ENCODE measurements at places on chromosomes 3 and 15.

DNA sequence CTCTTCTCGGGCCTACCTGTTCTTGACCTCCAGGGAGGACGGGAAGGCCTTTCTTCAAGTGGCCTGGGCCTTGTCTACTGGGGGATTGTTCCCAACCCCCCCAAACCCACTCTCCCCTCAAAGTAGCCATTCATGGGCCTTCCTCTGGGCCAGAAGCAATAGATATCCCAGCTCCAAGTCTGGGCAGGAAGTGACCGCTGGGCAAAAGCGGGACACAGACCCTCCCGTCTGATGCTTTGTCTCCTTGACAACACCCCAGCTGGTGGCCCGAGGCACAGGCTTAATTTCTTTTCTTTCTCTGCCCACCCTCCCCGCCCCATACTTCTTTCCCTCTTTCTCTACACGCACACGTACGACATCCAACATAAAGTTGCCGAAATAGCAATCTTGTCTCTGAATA, 41.4 kb upstream of the FEZF2 start:
- DNase-seq = no peak

- peak; percentile 62 for DNase-seq
Observed at GRCh38 chr3:147538034-147538433, 128.9 kb downstream of the ZIC1 start.

DNA sequence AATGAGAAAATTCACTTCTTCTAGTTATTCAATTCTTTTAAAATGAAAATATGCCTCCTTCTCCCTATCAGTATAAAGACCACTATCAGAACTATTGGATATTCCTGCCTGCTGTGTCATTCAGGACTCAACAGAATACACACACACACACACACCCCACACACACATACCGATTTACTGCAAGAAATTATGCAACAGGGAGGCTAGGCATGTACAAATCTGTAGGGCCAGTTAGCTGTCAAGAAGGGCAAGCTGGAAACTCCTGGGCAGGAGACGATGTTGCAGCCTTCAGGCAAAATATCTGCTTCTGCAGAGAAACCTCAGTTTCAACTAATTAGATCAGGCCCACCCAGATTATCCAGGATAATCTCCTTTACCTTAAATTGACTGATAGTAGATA, 13.9 kb upstream of the RYR3 start:
- DNase-seq = no peak

DNA sequence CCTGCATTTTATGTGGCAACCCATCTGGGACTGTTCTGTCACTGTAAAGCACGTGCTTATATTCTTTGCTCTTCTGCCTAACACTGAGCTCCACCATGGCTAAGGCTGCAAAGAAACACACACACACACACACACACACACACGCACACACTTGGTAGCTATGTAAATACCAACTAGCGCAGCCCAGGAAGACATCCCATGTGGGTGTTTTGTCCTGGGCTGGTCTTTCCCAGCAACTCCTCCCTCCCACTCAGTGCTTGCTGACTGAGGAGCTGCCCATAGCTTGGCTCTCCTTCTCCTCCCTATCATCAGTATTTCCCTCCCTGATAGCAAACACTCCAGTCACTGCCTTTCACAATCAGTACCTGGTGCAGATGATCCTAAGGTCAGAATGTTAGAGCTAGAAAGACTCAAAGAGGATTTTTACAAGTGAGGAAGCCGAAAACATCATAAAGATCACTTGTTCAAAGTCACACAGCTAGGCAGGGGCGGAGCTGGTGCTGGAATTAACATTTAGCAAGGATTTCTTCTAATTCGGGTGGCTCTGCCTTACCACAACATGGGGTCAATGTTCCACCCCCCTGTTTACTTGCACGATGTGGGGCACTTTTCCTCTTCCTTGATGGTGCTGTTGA, 377.1 kb upstream of the TBL1XR1 start:
- no peak for DNase-seq

GRCh38 chr3:74614107-74614967, at the start of gene CNTN3:
Gene CNTN3 (minus strand): TSS chr3:74614659. CDS start chr3:74521112, 93,547 bp downstream.
- no peak for DNase-seq

GRCh38 chr3:66014056-66014455, 24.7 kb downstream of the MAGI1 start:
- no peak for DNase-seq

Measured in MV-4-11 (cell line).